ENCODE measurements at places on chromosomes 3 and 15.

DNA sequence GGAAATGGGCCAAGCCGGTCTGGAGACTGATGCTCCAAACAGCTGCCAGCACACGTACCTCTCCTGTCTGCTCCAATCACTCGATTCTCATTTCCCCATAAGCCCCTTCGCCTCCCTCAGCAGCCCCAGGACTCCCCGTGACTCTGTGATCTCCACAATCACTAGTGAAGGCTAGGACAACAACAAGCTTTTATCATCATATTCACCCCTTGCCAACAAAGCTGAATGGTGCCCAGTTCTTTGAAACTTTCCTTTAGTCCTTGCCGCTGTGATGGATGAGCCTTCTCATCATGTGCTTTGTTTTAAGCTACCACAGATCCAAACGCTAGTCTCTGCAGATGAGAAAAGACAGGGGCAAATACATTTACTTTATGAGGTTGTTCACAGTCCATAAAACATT, 242.0 kb downstream of the SV2B start:
- peaks cover 9% of the 10 kb centered on the region for H3K4me1 ChIP-seq
- no peak overlapping the region for H3K27ac ChIP-seq
- H3K4me3 ChIP-seq = no peak overlapping the region

DNA sequence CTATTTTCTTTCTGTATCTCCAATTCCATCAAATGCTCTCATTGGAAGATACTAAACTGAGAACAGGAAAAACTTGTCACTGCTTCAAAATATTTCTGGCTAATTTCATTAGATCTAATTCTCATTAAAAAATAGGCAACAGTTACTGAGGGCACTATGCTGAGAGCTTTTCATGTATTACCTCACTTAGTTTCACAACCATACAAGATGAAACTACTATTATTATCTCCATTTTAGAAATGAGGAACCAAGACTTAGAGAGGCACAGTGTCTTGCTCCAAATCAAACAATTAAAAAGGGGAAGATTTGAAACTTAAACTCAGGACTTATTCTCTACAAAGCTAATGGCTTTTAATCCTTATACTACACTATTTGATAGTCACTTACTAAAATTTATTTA, 7.2 kb upstream of the OTOL1 start:
- no peak overlapping the region for H3K27ac ChIP-seq
- H3K4me3 ChIP-seq = no peak overlapping the region
- H3K4me1 ChIP-seq = no peaks in the 10 kb centered on the region
- H3K27me3 ChIP-seq = no peaks in the 10 kb centered on the region

DNA sequence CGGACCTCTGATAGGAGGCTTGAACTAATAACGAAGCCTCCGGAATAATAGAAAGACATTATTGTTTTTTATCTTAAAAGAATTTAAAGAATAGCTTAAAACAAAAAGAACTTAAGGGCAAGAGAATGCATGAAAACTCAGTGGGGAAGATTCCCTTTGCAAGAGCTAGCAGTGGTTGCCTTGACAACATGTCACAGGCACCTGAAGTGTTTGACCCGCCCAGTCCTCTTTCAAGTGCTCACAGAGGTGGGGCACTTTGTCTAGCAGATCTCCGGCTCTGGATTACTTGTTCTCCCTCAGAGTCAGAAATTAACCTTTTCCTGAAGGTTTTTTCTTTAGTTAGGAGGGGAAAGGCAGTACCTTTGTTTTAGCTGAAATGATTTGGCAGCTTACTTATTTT, 37.8 kb downstream of the LARS2 start:
- no peak overlapping the region for H3K4me3 ChIP-seq
- H3K4me1 ChIP-seq = no peaks in the 10 kb centered on the region
- H3K36me3 ChIP-seq = no peaks in the 10 kb centered on the region
- no peak overlapping the region for H3K27ac ChIP-seq

- no peaks in the 10 kb centered on the region for H3K27me3 ChIP-seq
- no peaks in the 10 kb centered on the region for H3K36me3 ChIP-seq
- DNase-seq = no peak
- H3K4me3 ChIP-seq = no peak overlapping the region
- H3K4me1 ChIP-seq = no peaks in the 10 kb centered on the region
- H3K27ac ChIP-seq = no peak overlapping the region
These were observed 65.6 kb downstream of the TMEM212 start for GRCh38 chr3:171908731-171909130.

GRCh38 chr15:78340231-78341056, at the start of gene CRABP1:
Gene CRABP1 (plus strand): TSS chr15:78340353. CDS start chr15:78340429, 76 bp downstream.
- no peaks in the 10 kb centered on the region for H3K27me3 ChIP-seq
- no peak within 1 kb of the TSS for H3K27ac ChIP-seq
- H3K36me3 ChIP-seq = no peaks in the 10 kb centered on the region
- H3K4me1 ChIP-seq = no peaks in the 10 kb centered on the region
- no peak for DNase-seq

- H3K4me3 ChIP-seq = no peak overlapping the region
- H3K36me3 ChIP-seq = no peaks in the 10 kb centered on the region
- DNase-seq = no peak
- H3K4me1 ChIP-seq = no peaks in the 10 kb centered on the region
- H3K27ac ChIP-seq = no peak overlapping the region
These were observed 7.2 kb upstream of the ABTB1 start for GRCh38 chr3:127665586-127665985.

GRCh38 chr3:34947834-34948233, 691.5 kb upstream of the ARPP21 start:
- H3K27ac ChIP-seq = no peak overlapping the region
- no peak overlapping the region for H3K4me3 ChIP-seq
- DNase-seq = no peak
- H3K27me3 ChIP-seq = no peaks in the 10 kb centered on the region
- no peaks in the 10 kb centered on the region for H3K4me1 ChIP-seq
- H3K36me3 ChIP-seq = no peaks in the 10 kb centered on the region

DNA sequence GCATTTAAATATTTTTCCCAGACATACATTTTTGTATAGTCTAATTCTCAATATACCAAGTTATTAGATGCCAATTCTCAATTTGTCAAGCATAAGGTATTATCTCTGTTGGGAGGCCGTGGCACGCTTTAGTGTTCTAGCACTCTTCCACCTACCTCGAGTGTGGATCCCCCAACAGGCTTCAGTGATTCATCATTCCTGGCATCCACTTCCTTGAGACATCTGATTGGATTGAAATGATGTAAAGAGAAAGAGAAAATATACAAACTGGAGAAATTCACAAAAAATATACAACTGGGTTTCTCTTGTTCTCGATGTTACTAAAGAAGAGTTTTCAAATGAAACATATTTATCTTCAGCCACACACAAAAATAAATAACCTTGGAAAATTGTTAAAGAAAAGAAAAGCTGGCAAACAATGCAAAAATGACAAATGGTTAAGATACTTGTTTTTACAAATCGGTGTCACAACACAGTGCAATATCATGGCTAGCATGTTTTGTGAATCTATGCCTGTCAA, 218.0 kb upstream of the CDIN1 start:
- no peak overlapping the region for H3K27ac ChIP-seq
- no peak overlapping the region for H3K4me3 ChIP-seq
- H3K4me1 ChIP-seq = no peaks in the 10 kb centered on the region
- H3K27me3 ChIP-seq = no peaks in the 10 kb centered on the region

Measured in naive thymus-derived CD4-positive, alpha-beta T cell (primary cell).